Stimulated activated CD4-positive, alpha-beta T cell treated with anti-CD3 and anti-CD28 coated beads, TNF-alpha, amount 100 ng/mL, for 48 hours (primary cell): ENCODE measurements at places on chromosomes 6 and 20.
A peak's percentile ranks its signal among the peaks of the same experiment; 100 is the strongest.

DNA sequence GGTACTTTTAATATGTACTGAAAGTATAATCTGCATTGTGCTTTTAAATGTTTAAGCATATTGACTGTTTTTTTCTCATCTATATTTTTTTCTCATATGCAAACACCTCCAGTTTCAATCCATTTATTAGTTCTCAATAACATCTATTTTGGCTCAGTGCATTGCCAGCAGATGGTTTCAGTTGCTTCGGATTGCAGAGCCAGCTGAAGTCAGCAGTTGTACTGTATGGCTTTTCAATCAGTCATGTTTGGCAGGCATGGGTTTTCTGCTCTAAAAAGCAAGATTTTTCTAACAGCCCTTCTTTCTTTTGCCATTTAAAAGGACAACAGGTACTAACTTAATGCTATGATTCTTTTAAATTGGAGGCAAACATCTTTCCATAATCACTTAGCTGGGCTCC lies 121.2 kb downstream of the CD109 start:
- no peak for DNase-seq

- no peak for DNase-seq
Observed at GRCh38 chr20:19451923-19452295, 239.5 kb downstream of the SLC24A3 start.

DNA sequence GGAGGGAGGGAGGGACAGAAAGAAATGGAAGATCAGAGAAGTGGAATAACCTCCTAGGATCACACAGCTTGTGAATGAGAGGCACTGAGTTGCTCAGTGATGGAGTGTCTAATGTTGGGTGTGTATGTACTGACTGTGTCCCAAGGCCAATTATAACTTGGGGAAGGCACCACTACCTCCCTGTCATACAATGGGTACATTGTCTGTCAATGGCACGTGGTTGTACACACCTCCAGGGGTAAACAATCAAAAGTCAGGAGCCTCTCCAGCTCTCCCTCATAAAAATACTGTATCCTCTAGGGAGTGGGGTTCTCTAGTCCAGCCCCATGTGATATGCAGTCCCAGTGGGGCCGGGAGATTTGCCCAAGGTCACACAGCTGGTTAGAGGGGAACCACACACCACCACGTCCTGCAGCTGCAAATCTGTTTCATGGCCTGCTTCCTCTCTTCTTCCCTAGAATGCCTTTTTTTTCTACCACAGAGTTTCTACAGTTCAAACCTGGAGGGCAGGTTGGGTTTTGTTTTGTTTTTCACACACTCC lies 112.5 kb downstream of the SNX5 start:
- DNase-seq, result no peak

GRCh38 chr6:13038315-13038714 lies 290.0 kb downstream of the TBC1D7 start:
- DNase-seq, result no peak

GRCh38 chr20:50632236-50632635 lies 59.1 kb downstream of the RIPOR3 start:
- no peak for DNase-seq

GRCh38 chr6:24861934-24862333 lies 63.2 kb upstream of the ARMH2 start:
- no peak for DNase-seq

DNA sequence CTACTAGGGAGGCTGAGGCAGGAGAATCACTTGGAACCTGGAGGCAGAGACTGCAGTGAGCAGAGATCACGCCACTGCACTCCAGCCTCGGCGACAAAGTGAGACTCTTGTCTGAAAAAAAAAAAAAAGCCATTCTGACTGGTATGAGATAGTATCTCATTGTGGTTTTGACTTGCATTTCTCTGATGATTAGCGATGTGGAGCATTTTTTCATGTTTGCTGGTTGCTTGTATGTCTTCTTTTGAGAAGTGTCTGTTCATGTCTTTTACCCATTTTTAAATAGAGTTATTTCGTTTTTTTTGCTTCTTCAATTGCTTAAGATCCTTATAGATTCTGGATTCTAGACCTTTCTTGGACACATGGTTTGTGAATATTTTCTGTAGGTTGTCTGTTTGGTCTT lies 103.5 kb upstream of the SIM1 start:
- DNase-seq, result no peak

- DNase-seq, result no peak
Observed at GRCh38 chr6:75516757-75517156, 23.2 kb upstream of the FILIP1 start.

- no peak for DNase-seq
Observed at GRCh38 chr6:144063246-144063743, 32.1 kb downstream of the SF3B5 start.

DNA sequence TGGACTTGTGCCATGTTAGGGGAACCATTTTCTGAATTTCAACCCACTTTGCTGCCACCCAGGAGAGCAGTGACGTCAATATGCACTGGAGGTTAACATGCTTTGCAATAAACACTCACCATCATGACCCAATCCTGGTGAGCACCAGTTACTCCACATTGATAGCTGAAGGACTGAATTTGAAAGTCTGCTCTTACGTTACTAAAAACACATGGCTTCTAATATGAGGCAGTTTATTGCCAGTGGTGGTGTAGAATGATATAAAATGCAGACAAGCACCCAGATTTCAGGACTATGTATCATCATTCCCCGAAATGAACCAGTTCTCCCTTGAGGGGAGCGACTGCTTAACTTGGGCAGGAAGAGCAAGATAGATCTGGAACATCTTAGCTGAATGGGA lies 23.8 kb downstream of the RFPL4B start:
- no peak for DNase-seq

GRCh38 chr20:6651016-6651415 lies 116.5 kb upstream of the BMP2 start:
- no peak for DNase-seq

DNA sequence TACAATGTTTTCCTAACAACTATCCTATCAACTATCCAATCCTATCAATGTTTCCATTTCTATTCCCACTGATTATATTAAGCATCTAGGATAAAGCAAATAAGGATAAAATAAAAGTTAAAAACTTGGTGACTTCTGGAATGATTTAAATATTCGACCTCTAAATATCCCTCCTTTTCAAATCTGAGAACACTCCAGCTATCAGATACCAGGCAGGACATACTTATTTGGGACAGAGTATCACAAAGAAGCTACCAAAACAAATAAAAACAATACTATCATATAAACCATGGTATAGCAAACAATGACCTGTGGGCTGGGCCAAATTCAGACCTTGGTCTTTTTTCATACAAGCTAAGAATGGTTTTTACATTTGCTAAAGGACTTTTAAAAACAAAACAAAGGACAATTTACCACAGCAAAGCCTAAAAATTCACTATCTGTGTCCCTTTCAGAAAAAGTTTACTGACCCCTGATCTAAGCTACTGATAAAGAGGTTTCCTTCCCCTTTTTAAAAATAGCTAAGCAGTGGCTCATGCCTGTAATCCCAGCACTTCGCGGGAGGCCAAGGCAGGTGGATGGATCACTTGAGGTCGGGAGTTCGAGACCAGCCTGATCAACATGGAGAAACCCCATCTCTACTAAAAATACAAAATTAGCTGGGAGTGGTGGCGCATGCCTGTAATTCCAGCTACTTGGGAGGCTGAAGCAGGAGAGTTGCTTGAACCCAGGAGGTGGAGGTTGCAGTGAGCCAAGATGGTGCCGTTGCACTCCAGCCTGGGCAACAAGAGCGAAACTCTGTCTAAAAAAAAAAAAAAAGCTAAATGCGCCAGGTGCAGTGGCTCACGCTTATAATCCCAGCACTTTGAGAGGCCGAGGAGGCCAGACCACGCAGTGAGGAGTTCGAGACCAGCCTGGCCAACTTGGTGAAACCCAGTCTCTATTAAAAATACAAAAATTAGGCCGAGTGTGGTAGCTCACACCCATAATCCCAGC lies 6.0 kb downstream of the NUP153 start:
- DNase-seq, result no peak

GRCh38 chr6:158687506-158687905 lies 37.7 kb downstream of the SYTL3 start:
- DNase-seq, result no peak

DNA sequence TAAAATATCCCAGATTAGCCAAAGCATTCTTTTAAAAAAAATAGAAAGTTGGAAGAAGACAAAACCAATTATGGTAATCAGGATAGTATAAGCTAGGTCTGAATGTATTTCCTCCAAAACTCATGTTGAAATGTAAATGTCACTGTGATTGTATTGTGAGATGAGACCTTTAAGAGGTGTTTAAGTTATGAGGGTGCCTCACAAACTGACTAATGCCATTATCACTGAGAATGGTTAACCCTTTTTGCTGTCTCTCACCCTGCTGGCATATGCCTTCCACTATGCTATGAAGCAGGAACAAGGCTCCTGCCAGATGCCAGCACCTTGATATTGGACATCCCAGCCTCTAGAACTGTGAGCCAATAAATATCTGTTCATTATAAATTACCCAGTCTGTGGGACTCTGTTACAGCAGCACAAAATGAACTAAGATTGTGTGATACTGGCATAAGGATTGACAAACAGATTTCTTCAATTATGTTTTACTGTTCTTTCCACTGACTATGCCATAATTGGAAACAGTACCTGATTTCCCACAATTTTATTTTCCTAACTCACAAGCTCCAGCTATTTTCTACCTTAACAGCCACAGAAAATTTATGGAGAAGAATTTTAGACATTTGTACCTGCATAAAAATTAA lies 63.8 kb downstream of the IBTK start:
- DNase-seq, result no peak

GRCh38 chr6:43724914-43725642 lies 37.5 kb upstream of the MRPS18A start:
- DNase-seq, result peak; percentile 58

DNA sequence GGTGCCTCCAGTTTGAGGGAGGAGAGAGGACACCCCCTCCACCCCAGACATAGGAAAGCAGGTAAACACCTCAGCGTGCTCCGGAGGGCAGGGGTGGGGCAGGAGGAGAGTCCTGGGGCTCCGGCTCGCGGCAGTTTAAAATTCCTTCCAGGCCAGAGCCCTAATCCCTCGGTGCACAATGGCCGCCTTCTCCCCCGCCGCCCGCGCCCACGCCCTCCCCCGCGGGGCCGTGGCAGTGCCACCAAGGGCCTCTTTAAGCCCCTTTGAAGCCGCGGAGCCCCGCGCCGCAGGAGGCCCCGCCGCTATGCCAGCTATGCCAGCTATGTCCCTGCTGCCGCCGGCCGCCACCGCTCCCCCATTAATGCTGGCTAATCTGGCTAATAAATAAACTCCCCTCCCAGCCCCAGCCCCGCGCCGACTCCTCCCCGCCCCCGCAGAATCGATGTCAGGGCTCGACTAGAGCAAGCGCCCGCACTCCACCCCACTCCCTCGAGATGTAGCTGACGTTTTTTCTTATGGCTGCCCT lies 125.1 kb downstream of the MRPL14 start:
- DNase-seq, result no peak

DNA sequence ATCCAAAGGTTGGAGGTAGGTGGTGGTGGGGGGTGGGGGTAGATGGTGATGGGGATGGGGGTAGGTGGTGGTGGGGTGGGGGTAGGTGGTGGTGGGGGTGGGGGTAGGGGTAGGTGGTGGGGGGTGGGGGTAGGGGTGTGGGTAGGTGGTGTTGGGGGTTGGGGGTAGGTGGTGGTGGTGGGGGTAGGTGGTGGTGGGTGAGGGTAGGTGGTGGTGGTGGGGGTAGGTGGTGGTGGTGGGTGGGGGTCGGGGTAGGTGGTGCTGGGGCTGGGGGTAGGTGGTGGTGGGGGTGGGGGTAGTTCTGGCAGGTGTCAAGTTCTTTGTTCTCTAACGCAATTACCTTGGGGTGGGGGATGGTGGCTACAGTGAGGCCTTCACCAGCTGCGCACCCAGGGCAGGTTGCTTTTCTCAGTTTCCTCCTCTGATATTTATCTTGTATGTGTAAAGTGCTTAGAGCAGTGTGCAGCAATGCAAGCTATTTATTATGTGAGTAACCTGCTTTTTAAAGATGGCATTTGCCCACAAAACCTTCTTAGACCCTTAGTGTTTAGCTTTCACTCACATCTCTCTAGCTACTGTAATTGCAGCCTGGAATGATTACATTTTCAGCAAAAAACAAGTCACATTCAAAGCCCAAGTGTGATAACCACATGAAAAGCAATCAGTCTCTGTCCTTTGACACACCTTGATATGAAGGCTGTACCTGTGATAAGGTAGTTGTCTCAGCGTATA lies 8.2 kb upstream of the CCDC167 start:
- DNase-seq, result no peak

DNA sequence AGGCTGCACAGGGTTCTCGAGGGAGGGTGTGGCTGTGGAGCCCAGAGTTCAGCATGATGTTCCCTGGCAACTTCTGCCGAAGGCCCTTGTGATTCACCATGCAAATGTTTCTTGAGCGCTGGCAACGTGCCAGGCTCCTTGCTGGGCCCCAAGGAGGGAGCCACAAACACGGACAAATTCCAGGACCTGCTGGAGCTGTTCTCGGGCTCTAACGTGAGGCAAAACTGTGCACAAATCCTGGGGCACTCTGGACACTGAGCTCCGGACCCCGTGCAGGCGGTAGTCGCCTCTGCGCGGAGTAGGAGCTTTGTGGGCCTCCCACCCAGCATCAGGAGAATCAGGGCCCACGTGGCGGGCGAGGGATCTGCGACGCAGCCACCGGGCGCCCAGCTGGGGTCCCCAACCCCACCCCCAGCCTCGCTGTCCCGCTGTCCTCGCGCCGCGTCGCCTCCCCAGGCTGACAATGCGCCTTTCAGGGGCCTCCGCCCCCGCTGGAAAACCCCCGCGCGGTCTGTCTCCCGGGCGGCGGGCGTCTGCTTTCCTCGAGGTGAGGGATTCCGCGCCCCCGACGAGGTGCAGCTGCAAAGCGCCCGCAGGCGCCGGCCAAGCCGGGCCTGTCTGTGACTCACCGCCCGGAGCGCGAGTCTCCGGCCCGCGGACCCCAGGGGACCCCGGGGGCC lies 31.7 kb upstream of the SCUBE3 start:
- DNase-seq, result no peak

DNA sequence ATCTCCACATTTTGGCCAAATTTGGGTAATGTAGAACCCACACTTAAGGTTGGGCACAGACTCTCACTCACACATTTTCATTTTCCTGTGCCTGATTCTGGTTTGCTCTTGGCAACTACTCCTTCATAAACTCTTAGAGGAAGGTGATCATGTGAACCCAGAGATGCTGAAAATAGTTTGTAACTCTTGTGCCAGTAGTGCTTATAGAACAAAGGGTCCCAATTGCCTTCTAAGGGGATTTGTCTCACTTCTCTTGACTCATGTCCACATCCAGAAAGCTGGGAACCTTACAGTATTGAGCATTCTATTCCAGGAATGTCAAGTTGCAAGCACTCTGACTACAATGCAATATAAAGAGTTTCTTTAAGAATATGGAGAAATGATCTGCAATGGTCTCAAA lies 62.0 kb upstream of the TASP1 start:
- no peak for DNase-seq

DNA sequence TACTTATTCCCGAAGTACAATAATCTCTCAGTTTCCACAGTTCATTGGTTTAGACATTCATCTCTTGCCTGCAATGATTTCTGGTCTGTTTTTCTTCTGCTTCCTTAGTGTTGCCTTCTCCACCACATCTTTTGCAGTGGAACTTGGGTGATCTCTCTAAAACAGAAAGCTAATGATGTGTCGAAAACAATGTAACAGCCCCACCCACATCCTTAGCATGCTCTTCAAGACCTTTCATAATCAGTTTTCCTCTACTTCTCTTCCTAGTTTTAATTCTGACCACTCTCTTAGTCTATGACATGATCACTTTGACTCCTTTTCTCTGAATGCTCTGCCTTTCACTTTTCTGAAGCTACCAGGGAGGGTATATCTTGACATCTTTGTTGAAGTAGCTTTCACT lies 1007.9 kb upstream of the CITED2 start:
- no peak for DNase-seq
